ENCODE measurements at places on chromosomes 3 and 15.
A peak's percentile ranks its signal among the peaks of the same experiment; 100 is the strongest.

DNA sequence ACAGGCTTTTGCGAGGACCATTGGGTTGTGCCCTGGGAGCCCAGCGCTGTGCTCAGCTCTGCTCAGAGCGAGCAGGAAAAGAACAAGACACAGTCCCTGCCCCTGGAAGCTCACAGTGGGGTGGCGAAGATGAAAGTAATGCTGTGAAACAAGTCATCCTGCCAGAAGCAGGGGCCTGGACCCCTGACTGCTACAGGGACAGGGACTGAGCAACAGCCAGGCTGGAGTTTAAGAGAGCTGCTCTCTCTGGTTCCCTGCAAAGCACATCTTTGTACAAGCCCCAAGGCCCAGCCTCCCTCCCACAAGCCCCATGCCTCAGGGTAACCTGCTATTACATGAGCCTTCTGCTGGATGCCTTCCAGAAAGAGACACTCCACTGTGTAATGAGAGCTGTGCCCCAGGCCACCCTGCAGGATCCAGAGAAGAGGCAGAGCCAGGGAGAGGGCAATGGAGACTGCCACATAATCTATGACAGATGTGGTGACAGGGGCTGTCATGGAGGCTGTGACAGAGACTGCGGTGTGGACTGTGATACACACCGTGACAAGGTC is 7.1 kb upstream of the HCN4 start:
- no peak for DNase-seq

- no peak for DNase-seq
These were observed 46.5 kb upstream of the PRSS50 start for GRCh38 chr3:46764206-46764605.

GRCh38 chr3:79568938-79569337 is 198.9 kb downstream of the ROBO1 start:
- no peak for DNase-seq

GRCh38 chr3:124845406-124845805 is 41.8 kb downstream of the ITGB5 start:
- DNase-seq, result no peak

DNA sequence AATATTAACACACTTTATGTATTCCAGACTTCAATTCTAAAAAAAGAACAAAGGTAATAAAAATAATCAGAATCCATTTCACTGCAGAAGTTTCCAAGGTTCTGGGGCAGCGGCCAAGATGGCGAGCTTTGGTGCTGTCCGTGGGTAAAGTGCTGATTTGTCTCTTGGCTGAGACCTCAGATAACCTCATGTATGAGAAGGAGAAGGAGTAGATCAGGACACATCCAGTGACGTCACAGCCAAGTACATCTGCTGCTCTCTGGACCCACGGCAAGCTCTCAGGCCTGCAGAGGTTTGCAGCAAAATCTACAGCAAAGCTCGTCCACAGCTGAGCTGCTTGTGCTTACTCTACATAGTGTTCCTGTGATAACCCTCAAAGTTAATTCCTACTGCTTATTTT is 165.7 kb downstream of the MAGI1 start:
- DNase-seq, result no peak

DNA sequence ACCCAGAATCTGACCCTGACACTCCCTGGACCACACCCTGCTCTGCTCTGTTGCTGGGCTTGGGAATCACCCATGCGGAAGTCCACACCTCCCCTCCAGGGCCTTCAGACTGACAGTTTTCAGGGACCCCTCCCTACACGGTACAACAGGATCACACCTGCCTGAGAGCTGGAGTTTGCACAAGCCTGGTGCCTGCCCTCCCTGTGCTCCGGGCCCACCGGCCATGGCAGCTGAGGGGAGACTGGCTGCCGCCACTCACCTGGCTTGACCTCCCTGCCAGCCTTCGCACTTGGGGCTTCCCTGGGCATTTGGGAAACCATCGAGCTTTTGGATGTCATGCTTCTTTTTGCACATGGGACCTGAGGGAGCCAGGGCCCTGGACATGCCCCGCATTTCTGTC is 95.9 kb upstream of the ANKRD34C start:
- no peak for DNase-seq

DNA sequence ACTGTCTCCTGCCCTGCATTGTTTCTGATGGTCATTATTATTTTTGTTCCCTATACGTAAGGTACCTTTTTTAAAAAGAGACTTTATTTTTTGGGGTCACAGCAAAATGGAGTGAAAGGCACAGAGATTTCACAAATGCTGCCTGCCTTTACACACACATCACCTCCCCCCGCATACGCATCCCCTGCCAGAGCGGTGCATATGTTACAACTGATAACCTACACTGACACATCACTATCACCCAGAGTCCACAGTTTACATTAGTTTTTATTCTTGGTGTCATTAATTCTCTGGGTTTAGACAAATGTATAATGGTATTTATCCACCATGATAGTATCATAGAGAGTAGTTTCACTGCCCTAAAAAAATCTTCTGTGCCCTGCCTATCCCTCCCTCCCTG is 43.6 kb upstream of the KLF13 start:
- no peak for DNase-seq

GRCh38 chr3:17111586-17111985 is 226.8 kb downstream of the PLCL2 start:
- DNase-seq, result no peak

GRCh38 chr3:151900884-151901643 is 27.6 kb downstream of the SUCNR1 start:
- no peak for DNase-seq

DNA sequence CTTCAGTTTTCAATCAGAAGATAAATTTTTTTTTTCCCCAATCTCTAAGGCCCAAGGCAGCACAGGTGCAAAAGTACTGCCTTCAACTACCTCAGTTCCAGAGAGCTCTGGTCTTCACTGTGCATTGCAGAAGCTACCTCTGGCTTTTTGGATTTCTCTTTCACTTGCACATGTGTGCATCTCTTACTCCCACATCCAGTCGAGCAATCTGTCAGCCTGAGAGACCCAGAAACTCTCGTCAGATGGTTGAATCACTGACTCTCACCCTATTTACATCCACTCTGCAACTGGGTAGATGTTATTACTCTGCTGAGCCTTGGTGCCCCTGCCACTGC is 813.8 kb downstream of the NR2F2 start:
- no peak for DNase-seq

- no peak for DNase-seq
These were observed 130.6 kb upstream of the STT3B start for GRCh38 chr3:31402117-31402516.

DNA sequence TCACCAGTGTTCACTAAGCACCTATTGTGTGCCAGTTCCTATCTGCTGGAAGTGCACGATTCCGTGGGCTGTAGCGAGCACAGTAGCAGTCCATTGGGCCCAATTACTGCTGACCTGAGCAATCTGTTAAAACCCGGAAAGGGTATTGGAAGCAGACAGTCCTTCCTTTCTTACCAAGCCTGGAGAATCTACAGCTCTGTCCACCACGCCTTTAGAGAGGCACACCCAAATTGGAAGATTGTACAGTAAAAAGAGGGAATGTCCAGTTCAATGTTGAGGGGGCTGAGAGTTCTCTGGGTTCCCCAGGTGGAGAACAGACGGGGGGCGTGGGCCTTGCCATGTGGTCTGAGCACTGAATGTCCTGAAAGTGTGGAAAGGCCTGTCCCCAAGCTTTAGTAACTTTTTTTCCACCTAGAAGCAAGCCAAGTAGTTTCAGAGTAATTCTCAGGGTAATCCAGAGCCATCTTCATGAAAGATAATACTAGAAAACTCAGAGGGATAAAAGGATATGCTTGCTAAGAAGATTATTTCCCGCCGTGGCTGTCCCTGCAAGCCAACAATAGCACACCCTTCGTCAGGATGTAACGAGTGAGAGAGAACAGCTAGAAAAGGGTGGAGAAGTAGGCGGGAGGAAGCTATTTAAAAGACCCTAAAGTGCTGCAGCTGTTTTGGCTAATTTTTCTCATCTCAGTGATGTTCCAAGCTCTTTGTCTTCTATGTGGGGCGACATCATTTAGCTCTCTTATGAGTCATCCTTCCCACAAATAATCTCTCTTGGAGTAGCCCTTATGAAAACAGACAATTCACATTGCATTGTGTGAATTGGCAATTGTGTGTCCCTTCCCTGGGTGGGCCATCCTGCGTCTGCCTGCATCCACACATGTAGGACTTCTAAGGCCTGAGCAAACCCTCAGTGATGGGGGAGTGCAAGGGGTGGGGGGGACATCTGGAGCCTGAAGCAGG is 181.0 kb downstream of the ATG7 start:
- no peak for DNase-seq

DNA sequence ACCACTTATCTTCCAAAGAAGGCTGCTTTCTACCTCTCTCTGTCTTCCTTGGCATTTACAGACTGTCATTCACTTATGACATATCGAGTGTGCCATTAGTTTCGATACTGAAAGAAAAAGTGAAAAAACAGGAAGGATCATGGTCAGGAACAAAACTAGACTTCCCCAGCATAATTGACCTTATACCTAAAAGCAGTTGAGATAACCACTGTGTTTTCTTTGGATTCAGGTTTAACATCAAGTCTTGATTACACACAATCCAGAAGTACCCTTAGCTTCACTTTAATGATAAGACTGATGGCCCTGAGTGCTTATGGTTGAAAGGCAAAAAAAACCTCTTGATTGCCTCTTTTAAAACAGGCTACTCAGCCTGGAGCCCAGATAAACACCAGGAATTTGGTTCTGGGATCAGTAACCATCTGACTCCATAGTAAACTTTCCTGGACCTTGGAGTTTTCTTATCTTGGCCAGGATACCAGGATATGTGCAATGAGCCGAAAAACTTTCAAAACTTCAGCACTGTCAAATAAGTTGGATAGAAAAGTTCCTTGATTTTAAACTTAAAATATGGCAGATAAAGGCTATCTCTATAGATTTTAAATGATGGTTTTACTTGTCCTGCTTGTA is 5.0 kb upstream of the UACA start:
- no peak for DNase-seq

GRCh38 chr3:19025441-19025840 is 122.9 kb upstream of the KCNH8 start:
- no peak for DNase-seq

GRCh38 chr3:103617961-103618360 is 1183.1 kb downstream of the ZPLD1 start:
- no peak for DNase-seq

GRCh38 chr3:4589475-4590097 is 96.4 kb downstream of the ITPR1 start:
- DNase-seq, result no peak

DNA sequence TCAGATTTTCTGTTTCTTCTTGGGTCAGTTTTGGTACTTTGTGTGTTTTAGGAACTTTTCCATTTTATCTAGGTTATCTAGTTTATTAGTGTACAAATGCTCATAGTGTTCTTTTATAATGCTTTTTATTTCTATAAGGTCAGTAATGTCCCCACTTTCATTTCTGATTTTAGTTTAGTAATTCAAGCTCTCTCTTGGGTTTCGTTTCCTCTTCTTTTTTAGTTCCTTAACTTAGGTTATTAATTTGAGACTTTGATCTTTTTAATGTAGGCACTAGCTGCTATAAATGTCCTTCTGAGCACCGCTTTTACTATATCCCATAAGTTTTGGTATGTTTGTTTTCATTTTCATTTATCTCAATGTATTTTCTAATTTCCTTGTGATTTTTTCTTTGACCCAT is 27.0 kb upstream of the CD200R1L start:
- DNase-seq, result no peak

- DNase-seq, result no peak
These were observed 178.0 kb downstream of the TPRG1 start for GRCh38 chr3:189349772-189350171.

DNA sequence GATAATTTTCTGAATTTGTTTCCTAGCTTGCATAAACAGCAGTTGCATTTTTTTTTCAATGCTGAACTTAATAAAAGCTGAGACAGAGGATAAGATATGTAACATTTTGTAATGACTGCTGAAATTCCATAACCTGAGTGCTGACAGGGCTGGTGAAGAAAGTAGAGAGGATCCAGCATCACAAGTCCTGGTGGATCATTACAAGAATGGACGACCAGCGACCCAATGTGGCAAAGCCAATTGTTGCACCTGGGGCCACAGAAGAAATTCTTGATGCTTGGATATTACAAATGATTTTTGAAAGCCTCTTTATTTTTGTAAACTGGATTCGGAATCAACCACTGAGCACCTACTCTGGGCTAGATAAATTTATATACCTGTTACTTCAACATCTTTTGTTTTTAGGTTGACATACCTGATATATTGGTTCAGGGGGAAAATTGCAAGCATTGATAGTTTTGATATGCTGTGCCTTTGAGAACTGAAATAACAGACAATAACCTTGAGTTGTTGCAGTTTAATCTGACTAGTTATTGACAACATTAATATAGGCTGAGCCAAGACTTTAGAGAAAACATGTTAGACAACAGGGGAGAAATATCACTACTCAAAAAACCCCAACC is 3.9 kb upstream of the ACTL6A start:
- DNase-seq, result peak; percentile 26

GRCh38 chr15:53530761-53531160 is 228.7 kb downstream of the WDR72 start:
- DNase-seq, result no peak

DNA sequence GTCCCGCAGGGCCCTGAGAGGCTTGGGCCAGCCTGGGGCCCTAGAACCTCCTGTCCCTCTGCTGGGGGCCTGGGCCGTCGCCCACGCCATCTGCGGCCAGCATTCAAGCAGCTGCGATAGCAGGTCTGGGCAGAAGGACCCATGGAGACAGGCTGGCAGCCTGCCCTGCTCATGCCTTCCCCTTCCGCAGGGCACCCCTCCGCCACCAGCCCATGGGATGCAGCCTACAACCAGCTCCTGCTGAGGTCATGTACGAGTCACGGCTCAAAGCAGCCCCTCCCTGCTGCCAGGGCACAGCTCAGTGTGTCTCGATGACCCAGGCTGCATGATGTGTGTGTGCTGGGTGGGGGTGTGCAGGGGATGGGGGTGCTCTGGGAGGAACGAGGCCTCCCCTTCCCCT is 27.8 kb downstream of the DUSP7 start:
- no peak for DNase-seq

DNA sequence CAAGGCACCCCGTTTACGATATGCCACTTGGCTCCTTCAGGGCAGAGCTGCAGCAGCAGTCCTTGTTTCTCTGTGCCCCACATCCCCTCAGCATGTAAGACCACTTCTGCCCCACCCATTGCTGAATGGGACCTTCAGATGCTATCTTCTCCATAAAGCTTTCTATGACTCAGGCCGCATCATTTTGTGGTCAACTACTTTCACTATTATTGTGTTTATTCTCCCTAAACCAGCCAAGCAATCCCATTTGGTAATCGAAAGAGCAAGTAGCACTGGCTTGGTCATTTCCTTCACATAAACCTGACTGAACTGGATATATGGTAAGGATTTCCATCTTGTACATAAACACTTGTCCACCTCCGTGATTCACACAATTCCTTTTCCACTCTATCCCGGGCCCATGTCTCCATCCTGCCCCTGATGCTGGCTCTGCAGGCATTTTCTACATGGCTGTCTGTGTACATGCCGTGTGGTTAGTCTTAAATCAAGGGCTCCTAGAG is 25.7 kb downstream of the LIPC start:
- DNase-seq, result no peak

- no peak for DNase-seq
These were observed 14.9 kb upstream of the DNAAF4 start for GRCh38 chr15:55522742-55523450.

- DNase-seq, result no peak
These were observed 143.3 kb downstream of the CHDH start for GRCh38 chr3:53702776-53703530.

Measured in stimulated activated CD4-positive, alpha-beta T cell treated with anti-CD3 and anti-CD28 coated beads, Interleukin-1b, Interleukin-23, amount 100 ng/mL, for 1 hour (primary cell).